ENCODE measurements at places on chromosomes 1 and 21. TPM values are rescaled to one million over a fixed set of nuclear protein-coding genes. Genes with fewer than 3 reads are reported as not detected.
A peak's percentile ranks its signal among the peaks of the same experiment; 100 is the strongest.

The ZNF683 gene
- not detected for total RNA-seq

The GPR137B gene
- total RNA-seq, result 5.6 TPM

The ARHGEF10L gene
- total RNA-seq, result not detected

The FAM177B gene
- total RNA-seq, result not detected

The RBM34 gene
- 154 TPM for total RNA-seq

The ATP6V1G3 gene
- total RNA-seq, result not detected

The CD53 gene
- 238 TPM for total RNA-seq

The COL6A2 gene
- total RNA-seq, result 3.3 TPM

The RSPH1 gene
- total RNA-seq, result 0.21 TPM

The NTRK1 gene
- total RNA-seq, result 6.1 TPM

- DNase-seq, result no peak
These were observed 464.9 kb upstream of the ADGRL2 start for GRCh38 chr1:81335876-81336275.

DNA sequence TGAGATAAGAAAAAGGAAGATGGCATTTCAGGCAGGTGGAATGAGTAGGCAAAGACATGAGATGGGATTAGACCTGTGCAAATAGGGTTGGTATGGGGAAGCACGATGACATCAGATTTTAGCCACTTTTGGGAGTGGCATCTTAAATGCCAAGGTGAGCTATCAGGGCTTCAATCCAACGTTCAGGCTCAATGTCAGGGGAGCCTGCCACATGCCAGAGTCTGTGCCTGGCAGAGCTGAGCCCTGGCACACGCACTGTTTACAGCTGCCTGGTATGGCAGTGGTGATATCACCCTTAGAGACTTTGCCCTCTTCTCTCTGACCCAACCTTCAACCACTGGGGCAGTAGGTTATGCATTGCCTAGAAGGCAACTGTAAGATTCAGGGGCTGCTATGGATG is 1.1 kb upstream of the GUCA2B start:
- no peak for DNase-seq

DNA sequence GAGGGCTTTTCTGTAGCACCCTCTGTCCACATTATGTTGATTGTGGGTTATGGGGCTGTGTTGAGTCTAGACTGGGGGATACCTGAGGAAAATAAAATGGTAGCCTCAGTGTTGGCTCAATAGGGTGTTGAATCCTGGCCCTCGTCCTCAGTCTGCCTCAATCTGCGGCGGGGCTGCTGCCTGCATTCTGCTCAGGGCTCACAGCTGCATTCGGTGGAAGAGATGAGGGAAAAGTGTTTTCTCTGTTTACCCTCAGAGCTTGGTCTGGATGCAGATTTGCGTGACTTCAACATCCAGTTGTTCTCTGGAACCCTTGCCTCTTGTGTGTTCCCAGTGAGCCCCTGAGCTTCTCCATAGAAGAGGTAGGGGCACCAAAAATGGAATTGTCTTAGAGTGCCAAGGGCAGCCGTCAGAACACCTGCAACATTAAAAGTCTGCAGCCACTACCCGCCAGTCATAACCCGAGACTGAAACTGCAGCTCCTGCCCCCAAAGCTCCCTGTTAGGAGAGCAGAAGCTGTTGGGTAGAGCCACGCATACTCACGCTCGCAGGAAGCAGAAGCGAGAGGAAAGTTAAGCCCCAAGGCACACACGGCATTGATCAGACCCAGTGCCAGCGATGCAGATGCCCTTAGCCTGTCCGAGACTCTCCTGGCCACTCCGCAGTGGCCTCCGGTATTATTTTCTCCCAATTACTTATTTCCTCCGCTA is 215.3 kb upstream of the C1orf174 start:
- no peak for DNase-seq

DNA sequence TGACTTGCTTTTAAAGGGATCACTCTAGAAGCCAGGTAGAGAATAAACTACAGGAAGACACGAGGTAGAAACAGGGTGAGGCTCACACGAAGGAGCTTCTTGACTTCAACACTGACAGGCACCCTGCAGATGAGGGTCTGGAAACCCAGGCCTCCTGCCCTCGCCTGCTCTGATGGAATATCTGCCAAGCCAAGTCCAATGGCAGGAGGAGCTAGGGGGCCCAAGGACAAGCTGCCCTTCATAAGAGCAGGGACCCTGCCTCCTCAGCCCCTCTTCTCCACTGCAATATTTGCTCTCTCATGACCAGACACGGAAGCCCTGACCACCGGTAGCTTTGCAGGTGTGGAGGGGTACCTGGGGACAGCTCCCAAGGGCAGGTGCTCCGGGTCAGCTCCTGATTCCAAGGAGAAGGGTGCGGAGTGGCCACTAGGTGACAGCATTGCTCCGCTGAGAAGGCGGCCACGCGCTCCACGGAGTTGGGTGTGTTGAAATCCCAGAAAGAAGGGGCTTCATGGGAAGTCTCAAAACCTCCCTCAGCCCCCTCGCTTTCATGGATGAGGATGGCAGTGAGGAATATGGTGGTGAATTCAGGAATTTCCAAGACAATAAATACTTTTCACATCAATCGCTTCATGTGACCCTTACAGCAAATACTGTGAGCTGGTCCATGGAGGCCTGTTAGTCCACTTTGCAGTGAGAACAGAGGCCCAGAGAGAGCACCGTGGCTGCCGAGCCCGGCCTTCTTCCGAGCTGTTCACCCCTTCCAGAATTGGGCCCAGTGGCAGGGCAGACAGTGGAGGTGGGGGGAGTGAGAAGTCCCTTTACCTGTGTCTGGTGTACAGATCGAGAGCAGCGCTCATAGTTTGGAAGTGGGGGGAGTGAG is 33.2 kb upstream of the PAX7 start:
- peak; percentile 75 for DNase-seq

- no peak for DNase-seq
These were observed 24.7 kb downstream of the ZYG11A start for GRCh38 chr1:52867087-52867863.

GRCh38 chr1:212539737-212540430 is 68.7 kb upstream of the ATF3 start:
- no peak for DNase-seq

DNA sequence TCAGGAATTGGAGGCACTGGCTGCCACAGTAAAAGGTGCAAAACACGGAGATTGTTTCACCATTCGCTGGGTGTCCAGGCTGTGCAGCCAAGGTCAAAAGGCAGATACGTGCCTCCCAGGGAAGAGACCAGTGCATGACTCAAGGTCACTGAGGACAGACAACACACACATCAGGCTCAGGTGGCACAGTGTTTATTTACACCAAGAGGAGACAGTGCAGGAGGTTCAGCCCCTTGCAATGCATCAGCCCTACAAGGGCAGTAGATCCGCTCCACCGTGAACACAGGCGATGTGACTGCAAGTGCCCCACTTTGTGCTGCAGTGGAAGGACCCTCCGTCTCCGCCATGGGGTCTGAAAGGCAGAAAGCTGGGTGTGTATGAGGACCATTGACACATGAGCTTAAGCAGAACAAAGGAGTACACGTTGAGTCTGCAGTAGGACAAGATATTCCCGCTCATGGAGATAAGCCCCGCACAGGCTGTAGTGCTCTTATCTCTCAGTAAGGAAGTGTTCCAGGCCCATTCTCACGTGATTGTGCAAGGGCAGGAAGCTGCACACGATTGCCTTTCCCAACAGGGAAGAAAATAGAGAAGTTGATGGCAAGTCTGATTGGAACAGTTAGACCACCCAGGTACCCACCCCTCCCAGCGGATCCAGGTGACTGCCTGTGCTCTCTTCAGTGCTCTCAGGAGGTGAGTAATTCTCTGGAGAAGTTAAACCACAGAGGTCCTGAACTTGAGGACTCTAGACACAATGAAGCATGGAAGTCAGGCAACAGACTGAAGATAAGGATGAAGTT is 37.5 kb upstream of the QSOX1 start:
- no peak for DNase-seq

GRCh38 chr1:26743426-26744059 is 44.2 kb upstream of the PIGV start:
- DNase-seq, result no peak

GRCh38 chr1:116853680-116854402 is 55.9 kb upstream of the PTGFRN start:
- peak; percentile 23 for DNase-seq

GRCh38 chr1:225736437-225737098 is 41.1 kb upstream of the SRP9 start:
- no peak for DNase-seq

DNA sequence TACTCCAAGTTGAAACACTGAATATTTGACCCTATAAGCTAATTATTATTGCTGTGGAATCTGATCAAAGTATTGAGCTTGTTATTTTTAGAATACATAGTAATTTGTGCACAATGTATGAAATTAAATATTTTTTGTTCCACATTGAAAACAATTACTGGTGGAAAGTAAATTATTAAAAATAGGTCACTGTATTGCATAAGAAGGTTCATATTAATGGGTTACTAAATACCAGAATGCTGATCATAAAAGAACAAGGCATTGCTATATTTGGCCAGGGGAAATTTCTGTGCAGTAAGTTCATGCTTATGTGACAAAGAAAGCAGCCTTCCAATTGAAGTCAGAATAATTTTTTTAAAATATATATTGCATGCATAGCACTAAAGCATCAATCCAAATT is 159.4 kb downstream of the TPR start:
- DNase-seq, result no peak

DNA sequence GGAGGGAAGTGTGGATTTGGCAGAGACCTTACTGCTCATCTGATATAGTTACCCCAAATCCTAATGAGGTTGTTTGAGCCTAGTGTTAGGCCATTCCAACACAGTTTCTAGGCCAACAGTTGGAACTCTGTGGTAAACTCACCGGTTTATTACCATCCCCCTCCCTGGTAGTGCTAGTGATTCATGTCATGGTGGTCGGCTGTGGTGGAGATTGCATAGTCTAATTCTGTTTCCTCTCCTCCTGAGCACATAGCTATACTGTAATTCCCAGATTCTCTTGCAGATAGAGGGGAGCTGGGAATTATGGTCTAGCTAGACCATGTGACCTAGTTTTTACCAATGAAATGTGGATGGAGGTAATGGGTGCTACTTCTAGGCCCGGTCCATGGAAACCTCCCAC is 123.7 kb upstream of the KIF26B start:
- DNase-seq, result no peak

GRCh38 chr1:37265156-37265555 is 209.2 kb upstream of the ZC3H12A start:
- no peak for DNase-seq

DNA sequence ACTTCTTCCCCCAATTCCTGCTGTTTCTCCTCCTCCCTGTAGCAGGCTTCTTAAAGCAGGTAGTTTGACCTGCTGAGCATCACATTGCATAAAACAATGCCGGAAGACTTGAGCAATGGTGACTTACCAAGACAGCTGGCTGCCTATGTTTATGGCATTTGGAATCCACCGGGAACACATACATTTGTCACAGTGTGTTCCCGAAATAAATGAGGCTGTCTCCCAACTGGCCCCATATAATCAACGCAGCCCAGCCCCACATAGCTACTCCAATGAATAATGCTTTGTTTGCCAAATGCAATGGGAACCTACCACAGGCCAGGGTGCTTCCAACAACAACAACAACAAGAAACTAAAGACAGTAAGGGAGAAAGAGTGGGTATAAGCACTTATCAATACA is 186.1 kb upstream of the MAP1LC3C start:
- DNase-seq, result no peak

DNA sequence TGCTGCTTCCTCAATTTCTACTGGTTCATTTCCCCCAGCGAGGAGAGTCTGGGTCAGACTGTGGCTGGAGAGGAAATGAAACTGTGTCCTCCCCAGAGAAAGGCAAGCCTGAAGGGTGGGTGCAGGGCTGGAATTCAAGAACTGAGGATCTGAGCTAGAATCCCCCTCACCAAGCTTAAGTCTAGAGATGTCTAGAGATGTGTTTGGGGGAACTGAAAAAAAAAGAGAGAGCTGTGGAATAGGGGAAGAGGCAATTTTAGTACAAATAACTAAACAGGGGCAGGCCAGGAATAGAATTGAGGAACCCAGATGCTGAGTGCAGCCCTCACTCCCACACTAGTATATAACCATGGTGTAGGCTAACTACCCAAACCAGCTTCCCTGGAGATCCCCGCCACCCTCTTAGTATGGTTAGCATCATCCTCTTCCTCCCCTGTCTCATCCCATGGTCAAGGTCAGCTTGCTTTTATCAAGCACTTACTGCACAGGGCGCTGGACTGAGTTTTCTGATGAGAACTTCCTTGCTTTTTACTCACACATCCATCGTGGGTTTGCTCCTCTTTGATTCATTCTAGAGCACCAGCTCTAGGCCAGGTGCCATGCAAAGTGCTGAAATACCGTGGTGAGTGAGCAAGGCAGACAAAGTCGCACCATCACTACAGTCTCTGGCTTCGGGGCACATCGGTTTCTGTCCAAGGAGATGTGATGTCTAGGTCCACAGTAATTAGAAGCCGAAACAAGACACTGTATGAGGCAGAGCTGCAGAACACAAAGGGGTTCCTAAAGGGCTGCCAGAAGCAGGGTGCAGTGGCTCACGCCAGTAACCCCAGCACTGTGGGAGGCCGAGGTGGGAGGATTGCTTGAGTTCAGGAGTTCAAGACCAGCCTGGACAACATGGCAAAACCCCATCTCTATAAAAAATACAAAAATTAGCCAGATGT is 112.9 kb upstream of the IPO9 start:
- no peak for DNase-seq

DNA sequence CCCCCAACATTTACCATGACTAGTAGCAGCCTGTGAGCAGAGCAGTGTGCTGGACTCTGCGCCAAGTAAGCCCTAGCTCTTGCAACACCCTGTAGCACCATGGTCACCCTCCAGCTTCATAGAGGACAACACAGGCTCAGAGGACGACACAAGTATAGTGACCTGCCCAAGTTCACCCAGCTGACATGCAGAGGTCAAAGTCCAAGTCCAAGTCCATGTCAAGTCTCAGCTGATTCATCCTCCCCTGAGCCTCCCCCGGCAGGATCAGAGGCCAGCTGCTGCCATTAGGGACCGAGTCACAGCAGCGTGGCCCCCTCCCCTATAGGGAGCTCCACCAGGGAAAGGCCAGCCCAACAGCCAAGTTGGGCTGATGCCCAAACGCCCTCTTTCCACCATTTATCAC is 15.9 kb downstream of the SDC3 start:
- no peak for DNase-seq

GRCh38 chr1:188397521-188397920 is 1568.8 kb downstream of the PLA2G4A start:
- DNase-seq, result no peak

GRCh38 chr1:81582467-81582986 is 218.2 kb upstream of the ADGRL2 start:
- DNase-seq, result no peak

GRCh38 chr1:244319283-244320132 is 132.2 kb downstream of the ADSS2 start:
- peak; percentile 78 for DNase-seq
